Stimulated activated CD8-positive, alpha-beta memory T cell treated with anti-CD3 and anti-CD28 coated beads, Interleukin-4, amount 100 ng/mL, for 1 hour (primary cell): ENCODE measurements at places on chromosomes 1 and 21.

DNA sequence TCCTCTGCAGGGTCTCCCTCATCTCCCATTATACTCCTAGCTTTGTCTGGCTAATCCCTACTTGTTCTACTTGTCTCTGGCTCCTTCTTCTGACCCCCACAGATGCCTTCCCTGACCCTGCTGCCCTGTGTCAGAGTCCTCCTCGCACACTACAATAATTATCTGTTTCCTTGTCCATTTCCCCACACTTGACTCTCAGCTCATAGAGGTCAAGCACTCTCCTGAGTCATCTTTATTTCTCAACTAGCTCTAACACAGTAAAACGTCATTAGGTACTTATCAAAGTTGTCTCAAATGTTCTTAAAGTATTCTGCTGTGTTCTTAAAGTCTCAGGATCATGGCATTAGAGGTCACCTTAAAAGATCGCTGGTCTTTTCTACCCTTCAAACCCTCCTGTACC, 47.1 kb downstream of the C8A start:
- DNase-seq = no peak

DNA sequence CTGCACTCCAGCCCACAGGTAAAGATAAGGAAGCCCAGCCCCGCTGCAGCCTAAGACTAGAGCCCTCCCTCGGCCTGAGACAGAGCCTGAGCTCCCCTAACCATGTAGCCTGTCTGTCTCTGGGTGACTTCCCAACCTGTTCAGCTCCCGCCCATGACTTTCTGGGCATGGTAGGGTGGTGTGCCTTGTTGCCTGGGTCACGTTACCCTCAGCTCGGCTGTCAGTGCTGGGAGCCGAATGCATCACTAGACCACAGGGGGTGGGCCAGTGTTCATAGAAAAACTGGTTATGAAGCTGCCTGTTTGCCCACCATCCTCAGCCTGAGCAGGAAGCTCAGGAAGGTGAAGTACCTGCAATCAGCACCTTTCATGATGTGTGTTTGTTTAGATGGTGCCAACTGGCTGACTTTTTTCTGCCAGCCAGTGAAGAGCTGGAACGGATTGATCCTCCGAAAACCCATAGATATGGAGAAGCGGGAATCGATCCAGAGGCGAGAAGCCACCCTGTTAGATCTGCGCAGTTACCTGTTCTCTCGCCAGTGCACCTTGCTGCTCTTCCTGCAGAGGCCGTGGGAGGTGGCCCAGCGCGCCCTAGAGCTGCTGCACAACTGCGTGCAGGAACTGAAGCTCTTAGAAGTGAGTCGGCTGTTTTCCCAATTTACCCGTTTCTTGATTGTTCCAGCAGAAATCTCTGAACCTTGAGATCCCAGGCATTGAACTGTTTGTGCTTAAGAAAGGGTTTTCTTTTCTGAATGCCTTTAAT, 43.9 kb upstream of the PWP2 start:
- no peak for DNase-seq

GRCh38 chr1:180343921-180344769, 114.1 kb downstream of the LHX4 start:
- DNase-seq = no peak

- DNase-seq = no peak
Measured at GRCh38 chr1:165927169-165927568, 99.8 kb downstream of the UCK2 start.

- no peak for DNase-seq
Measured at GRCh38 chr1:31675161-31675560, 28.7 kb downstream of the COL16A1 start.

GRCh38 chr1:115655306-115655663, 13.5 kb downstream of the VANGL1 start:
- DNase-seq = no peak

DNA sequence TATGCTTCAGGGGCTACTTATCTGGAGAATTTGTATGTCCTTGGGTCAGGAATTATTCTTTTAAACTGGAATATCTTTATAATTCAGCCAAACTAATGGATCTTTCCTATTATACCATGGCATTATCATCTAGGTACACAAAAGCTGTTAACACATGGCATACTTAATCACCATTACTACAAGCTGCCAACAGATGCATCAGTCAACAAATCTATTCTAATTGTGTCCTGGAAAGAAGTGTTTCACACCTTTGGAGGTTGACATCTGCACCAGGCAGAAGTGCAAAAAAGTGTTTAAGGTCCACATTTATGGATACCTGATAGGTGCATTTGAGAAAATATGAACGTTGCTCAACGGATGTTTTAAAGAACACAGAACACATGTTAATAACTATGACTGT, 470.2 kb upstream of the ADGRL2 start:
- DNase-seq = no peak

GRCh38 chr1:66585002-66585401, 51.0 kb downstream of the SGIP1 start:
- DNase-seq = no peak

DNA sequence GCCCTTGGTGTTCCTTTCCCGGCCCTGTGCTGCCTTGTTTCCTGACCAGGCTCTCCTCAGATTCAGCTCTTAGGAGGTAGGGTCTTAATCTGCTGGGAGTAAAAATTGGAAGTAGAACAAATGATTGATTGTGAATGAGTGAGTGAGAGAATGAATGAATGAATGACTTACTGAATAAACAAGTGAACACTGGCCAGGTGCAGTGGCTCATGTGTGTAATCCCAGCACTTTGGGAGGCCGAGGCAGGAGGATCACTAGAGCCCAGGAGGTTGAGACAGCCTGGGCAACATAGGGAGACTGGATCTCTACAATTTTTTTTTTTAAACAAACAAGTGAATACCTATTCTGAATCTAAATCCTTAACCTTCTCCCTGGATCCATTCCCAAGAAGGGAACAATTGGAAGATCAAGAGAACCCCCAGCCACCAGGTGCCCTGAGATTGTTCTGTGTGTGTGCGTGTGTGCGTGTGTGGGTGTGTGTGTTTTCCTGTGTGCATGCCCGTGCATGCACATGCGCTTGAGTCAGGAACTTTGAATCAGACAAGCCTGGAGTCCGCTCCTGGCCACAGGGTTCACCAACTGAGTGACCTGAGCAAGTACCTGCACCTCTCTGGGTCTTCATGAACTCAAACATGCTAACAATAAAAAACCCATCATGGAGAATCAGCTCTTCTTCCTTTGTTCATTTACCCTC, 24.3 kb upstream of the CITED4 start:
- DNase-seq = no peak

GRCh38 chr21:29671728-29672127, 268.1 kb downstream of the GRIK1 start:
- no peak for DNase-seq

DNA sequence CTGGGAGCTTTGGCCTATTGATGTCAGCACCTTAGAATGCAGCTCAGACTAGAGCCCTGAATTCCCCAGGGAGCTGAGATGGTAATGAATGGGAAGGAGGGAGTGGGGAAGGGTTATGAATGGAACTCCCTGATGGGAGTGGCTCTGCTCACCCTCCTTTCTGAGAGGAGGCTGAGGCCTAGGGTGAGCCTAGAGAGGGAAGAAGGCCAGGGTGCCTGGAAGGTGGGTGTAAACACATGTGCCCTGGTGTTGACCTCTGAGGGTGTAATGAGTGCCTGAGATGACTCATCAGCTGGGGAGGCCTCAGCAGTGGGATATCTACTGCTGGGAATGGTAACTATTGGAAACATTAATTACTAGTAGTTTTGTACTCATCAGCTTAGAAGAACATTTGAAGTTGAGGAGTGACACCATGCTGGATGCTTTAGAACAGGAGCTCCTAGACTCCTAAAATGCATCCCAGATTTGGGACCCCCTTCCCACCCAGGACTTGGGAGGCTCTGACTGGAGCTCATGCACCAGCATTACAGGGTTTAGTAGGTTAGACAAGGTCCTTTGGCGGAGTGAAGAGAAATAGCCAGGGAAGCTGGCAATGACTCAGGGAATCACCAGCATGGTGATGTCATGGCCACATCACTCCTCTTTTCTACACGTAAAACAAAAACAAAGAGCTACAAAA, 16.0 kb upstream of the PIGV start:
- DNase-seq = no peak

DNA sequence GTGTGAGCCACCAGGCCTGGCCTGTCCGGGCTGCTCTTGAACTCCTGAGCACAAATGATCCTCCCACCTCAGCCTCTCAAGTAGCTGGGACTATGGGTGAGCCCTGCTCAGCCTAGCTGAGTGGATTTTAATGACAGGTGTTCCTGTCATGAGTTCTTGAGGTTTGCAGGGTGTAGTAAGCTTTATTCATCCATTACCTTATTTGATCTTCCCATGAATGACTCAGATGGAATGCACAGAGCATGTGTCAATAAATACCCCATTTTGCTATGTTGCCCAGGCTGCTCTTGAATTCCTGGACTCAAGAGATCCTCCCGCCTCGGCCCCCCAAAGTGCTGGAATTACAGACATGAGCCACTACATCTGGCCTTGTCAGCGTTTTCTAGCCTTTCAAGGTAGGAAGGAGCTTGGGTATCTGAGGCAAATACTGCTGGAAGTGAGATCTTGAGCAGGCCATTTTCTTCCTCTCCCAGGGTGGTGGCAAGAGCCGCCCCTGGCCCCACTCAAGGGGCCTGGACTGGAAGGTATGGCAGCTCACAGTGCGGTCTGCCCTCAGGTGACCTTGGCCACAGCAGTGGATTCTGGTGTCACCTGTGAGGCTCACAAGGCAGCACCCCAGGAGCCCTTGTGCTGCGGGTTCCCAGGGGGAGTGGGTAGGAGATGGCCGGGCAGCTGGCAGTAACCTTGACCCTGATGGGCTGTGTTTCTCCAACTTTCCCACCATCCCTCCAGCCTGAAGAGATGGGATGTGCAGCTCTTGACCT, 20.0 kb downstream of the PIK3CD start:
- no peak for DNase-seq

- no peak for DNase-seq
Measured at GRCh38 chr21:45991606-45992300, 10.2 kb downstream of the COL6A1 start.

GRCh38 chr21:45135868-45136267, 61.5 kb downstream of the ADARB1 start:
- DNase-seq = no peak

- DNase-seq = no peak
Measured at GRCh38 chr1:236141447-236142252, 689 bp upstream of the GPR137B start.

- DNase-seq = no peak
Measured at GRCh38 chr21:18443701-18444100, 40.1 kb upstream of the TMPRSS15 start.
